ENCODE measurements at places on chromosomes 13 and 19.

DNA sequence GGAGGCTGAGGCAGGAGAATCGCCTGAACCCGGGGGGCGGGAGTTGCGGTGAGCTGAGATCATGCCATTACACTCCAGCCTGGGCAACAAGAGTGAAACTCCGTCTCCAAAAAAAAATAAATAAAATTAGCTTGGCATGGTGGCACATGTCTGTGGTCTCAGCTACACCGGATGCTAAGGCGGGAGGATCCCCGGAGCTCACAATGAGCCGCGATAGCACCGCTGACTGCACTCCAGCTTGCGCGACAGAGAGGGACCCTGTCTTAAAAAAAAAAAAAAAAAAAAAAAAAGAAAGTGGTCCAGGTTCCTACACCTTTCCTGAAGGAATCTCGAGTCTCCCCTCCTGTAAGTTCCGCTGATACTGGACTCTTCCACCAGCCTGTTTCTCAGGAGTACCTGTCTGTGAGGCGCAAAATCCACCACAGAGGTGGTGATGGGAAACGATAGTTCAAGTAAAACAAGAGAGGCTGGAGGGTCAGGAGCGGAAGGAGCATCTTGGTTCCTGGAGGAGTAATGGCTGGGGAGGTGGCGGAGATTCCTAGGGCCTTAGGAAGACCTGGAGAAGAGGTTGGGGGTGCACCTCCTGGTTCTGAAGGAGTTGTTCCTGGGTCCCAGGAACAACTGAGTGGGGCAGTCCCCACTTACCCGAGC, 471 bp downstream of the FUT1 start:
- DNase-seq = no peak

GRCh38 chr13:20901668-20902437, 693 bp downstream of the XPO4 start:
- peak; percentile 54 for DNase-seq

DNA sequence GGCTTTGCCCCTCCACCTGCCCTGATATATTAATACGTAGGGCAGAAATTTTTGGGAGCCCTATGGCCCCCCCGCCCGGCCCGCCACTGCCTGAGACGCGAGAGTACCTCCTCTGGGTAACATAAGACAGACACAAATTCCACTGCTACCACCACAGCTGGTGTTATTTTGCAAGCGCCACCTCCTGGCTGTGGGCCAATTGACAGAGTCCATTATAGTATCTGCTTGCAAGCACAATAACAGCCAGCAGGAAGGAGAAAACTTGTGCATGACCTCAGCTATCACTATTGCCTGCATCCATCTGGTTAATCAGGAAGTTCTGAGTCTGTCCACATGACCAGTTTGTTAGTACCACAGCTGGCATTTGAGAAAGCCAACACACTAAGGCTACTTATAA, 25.3 kb upstream of the OR10H2 start:
- DNase-seq = peak; percentile 21

GRCh38 chr13:91544723-91545122, 146.3 kb downstream of the GPC5 start:
- DNase-seq = no peak

GRCh38 chr13:37679043-37679442, 80.5 kb upstream of the POSTN start:
- DNase-seq = no peak

DNA sequence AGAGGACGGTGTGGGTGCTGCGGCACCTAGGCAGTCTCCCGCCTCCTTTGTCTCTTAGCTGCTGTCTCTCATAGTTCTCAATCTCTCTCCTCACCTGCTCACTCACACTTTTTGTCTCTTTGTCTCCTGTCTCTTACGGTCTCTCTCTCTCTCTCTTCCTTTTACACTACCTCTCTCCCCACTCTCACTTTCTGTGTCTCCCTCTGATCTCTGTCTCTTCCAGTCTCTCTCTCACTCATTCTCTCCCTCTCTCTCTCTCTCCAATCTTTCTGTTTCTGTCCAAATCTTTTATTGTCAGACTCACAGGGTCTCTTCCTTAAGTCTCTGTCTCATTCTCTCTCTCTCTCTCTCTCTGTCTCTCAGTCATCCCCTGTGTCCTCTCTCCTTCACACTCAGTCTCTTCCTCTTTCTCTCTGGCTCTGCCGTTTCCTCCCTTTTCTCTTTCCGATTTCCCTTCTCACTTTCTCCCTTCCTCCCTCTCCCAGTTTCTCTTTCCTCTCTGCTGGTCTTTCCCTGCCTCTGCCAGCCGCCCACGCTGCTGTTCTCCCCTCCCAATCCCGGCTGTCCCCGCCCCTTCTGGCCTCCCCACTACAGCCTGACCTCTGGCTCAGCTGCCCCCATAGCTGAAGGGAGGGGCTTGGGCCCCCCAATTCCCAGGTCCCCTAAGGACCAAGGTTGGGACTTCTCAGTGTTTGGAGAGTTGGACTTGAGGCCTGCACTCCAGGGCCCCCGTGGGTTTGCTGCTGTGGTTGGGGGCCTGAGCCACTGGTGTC, at the start of gene PLEKHA4:
Gene PLEKHA4 (minus strand): TSS at position 504 of the 773 bp plus-strand sequence. CDS start 997 bp downstream, outside the sequence.
- DNase-seq = no peak

- DNase-seq = no peak
Observed at GRCh38 chr19:53311044-53311443, 22.5 kb upstream of the ZNF845 start.

DNA sequence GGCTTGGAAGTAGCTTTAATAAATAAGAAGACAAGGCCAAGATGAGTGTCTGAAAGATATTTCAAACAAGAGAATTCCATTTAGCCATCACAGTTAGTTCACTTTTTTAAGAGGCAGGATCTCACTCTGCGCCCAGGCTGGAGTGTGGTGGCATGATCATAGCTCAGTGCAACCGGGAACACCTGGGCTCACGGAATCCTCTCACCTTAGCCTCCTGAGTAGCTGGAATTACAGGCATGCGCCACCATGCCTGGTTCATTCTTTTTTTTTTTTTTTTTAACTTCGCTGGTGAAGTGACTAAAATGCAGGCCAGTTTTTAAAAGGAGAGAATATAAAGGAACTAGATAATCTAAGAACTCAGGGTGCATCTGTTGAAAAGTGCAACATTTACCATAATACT, 200.3 kb downstream of the KCTD12 start:
- DNase-seq = no peak

DNA sequence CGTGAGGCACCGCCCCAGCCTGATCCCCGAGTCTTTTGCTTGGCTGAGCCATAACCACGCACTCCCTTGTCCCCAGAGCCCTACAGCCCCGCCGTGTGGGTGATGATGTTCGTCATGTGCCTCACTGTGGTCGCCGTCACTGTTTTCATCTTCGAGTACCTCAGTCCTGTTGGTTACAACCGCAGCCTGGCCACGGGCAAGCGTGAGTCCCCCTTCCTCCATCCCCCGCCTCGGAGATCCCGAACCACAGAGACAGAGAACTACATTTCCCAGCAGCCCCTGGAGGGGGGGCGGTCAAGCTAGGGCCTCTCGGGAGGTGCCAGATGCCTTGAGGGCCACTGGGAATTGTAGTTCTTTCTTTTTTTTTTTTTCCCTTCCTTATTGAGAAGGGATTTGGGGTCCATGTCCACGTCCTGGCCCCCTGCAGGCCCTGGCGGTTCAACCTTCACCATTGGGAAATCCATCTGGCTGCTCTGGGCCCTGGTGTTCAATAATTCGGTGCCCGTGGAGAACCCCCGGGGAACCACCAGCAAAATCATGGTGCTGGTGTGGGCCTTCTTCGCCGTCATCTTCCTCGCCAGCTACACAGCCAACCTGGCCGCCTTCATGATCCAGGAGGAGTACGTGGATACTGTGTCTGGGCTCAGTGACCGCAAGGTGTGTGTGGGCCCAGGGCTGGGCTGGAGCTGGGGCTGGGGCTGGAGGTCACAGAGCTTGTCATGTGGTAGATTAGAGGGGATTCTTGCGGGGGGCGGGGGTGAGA, 25.9 kb downstream of the GRIN2D start:
- DNase-seq = peak; percentile 83

GRCh38 chr13:20571676-20572075, 4.7 kb downstream of the IFT88 start:
- no peak for DNase-seq

- no peak for DNase-seq
Observed at GRCh38 chr13:31110617-31111016, 51.1 kb downstream of the HSPH1 start.

DNA sequence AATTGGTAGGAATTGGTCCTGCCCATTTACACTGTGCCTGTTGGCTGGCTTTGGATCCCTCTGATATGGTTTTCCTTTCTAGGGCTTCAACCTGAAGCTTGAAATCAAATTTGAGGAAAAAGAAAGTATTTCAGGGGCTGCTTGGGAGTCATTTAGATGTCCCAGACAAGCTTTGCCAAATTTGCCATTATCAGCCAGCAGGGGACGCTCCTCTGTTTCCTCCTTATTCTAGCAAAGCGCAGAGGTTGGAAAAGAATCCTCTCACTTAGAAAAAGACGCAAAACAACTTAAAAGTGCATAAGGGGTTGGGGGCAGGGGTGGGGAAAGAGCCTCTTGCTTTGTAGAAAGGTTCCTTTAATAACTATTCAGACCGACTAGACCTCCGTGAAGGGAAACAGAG, 1211.1 kb upstream of the PCDH20 start:
- DNase-seq = no peak

DNA sequence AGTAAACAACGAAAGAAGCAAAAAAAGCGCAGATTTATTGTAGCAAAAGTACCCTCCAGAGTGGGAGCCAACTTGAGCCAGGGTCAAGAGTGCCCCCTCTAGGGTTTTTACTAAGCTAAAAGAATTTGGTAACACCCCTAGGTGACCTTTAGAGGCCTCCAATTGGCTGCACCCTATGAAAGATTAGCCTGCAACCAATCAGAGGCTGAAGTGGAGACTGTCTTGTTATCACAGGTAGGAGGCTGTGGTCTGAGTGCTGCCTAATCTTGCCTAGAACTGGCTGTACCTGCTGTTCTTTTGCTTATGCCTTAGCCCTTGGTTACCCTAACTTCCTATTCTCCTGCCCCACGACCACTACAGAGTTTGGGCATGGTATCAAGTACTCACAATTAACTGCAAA, 38.3 kb downstream of the ANKRD10 start:
- DNase-seq = no peak

GRCh38 chr19:1513499-1514294, 878 bp upstream of the ADAMTSL5 start:
- peak; percentile 80 for DNase-seq

DNA sequence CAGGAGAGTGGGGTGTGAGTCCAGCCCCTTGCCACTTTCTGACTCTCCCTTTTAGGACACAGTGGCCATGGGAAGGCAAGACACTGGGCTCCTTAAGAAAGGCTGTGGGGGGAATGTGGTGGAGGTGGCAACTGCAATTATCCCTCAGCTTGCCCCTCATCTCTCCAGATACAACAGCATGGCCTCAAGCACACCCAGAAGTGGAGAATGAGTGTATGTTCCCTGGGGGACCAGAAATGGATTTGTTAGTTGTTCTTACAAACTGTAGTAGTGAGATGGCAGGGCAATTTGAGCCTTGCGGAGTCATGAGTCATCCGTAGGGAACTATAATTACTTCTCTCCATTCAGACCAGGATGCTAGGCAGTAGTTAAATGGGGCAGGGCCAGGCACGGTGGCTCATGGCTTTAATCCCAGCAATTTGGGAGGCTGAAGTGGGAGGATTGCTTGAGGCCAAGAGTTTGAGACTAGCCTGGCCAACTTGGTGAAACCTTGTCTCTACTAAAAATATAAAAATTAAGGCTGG, 25.6 kb upstream of the CXCL17 start:
- no peak for DNase-seq

- no peak for DNase-seq
Observed at GRCh38 chr19:31249217-31249616, 100.0 kb downstream of the TSHZ3 start.

- no peak for DNase-seq
Observed at GRCh38 chr13:106527826-106528225, 7.6 kb downstream of the EFNB2 start.

DNA sequence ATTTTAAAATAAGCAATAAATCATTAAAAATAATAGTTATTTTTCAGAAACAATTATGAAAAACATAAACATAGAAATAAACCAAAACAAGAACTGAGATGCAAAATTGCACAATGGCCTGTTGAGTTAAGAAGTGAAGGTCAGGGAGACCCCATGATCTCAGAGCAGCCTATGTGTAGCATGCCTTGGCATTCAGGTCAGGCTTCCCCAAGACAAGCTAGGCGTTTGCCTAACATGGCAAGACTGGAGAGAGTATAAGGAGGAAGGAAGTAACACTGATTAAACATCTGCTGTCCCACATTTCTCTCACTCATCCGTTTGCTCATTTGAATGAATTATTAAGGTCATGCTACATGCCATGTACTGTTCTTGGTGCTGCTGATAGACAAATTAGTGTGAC, 291.8 kb downstream of the TSHZ3 start:
- no peak for DNase-seq

DNA sequence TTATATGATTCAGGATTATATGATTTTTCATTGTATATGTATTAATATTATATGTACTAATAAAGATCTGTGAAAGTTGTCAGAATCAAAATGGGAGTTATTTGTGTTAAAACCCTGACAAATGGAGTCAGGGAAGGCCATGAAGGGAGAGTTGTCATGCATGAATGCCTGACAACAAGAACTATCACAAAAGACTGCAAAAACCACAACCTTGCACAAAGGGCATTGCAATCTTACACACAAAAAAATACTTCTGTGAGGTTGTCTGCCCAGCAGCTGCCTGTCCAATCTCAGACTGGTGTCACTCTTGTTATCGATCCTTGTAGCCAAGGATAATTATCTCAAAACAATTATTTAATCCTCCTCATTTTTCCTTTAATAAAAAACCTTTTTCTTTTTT, 21.2 kb upstream of the RBM26 start:
- DNase-seq = no peak

- DNase-seq = no peak
Observed at GRCh38 chr13:39099231-39099630, 61.0 kb downstream of the NHLRC3 start.

- peak; percentile 63 for DNase-seq
Observed at GRCh38 chr19:30669329-30670010, 297.3 kb downstream of the ZNF536 start.

All from activated CD4-positive, alpha-beta T cell treated with anti-CD3 and anti-CD28 coated beads, Interleukin-2, amount 50 U/mL, for 48 hours (primary cell).